Activated gamma-delta T cell treated with Interleukin-2 at 50 U/mL for 16 hours (primary cell): ENCODE measurements at places on chromosomes 11 and 22.

- DNase-seq = no peak
Observed at GRCh38 chr11:109062445-109062844, 359.5 kb upstream of the C11orf87 start.

DNA sequence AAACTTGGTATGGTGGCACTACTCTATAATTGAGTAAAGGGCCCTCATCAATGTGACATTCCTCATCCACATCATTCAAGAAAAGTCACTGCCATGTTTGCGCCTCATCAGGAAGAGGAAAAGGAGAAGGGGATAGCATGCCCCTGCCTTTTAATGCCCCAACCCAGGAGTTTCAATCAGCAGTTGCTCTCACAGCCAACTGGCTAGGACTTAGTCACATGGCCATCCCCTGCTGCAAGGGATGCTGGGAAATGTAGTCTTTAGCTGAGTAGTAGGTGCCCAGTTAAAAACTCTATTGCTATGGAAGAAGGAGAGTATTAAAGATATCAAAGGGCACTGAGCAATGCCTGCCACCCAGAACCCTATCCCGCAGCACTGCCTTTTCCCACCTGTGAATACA is 10.9 kb upstream of the CCND1 start:
- DNase-seq = no peak

DNA sequence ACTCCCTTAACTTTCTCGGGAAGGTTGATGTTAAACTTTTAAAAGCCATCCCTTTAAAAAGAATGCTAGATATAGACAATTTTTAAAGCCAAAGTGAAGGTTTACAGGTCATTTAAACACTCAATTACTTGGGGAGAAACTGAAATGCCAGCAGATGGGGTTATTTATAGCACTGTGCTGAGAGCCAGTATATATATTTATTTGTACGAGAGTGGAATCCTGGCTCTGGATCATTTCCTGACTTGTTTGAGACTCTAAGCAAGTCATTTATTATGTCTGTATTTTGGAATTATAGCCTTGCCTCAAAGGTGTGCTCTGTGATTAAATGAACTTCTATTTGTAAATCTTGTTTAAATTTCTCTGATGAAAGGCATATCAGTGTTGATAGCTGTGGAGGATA is 6.8 kb upstream of the ZBED5 start:
- no peak for DNase-seq

DNA sequence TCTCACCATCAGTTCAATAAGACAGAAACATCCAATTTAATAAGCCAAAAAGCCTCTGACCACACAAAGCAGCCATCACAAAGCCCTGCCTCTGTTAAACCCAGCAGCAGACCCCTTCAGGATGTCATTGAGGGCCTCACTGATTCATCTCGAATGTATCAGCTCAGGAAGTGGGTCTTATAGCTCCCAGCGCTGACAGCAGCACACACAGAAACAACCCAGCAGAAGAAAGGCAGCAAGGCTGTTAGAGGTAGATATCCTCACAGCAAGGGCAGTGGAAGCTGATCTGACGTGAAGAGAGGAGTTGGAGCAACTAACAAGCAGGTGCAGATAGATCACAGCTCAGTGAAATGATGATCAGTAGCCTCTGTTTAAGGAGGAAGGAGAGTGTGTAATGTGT is 86.2 kb upstream of the NCAM1 start:
- no peak for DNase-seq

DNA sequence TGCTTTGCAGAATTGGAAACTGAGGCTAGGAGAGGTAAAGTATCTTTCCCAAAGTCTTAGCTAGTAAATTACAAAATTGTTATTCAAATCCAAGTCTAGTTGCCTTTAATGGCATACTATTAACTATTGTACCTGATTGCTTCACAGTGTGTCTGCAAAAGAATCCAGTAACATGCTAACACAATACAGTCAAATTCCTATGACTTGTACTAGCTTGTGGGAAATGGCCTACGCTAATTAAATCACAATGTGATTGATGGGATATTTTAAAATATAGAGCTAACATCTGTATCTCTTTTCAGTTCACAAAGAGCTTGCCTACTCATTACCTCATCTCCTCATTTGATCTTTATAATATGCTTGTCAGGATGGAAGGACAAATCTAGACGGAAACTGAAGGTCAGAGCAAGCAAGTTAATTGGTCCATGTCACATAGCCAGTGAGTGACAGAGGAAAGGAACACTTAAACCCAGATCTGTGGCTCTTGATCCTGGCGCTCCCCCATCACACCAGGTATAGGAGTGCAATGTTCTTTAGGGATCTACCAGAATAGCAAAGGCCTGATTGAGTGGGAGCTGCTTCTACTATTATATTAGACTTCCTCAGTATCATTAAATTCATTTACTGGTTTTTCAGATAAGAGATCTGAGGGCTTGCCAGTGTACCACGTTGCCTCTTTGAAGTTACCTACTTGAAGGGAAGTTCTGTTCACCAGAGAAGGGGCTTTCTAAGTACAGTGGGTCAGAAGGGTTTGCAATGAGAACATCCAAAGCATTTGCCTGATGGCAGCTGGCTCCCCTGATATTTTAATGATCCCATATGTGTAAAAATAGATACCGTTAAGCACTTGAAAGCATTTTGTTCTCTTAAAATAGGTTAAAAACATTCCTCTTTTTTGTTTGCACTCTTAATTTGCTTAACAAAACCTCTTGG is 213.6 kb upstream of the SESN3 start:
- DNase-seq = no peak
